ENCODE measurements at places on chromosomes 12 and 14.
A peak's percentile ranks its signal among the peaks of the same experiment; 100 is the strongest.

DNA sequence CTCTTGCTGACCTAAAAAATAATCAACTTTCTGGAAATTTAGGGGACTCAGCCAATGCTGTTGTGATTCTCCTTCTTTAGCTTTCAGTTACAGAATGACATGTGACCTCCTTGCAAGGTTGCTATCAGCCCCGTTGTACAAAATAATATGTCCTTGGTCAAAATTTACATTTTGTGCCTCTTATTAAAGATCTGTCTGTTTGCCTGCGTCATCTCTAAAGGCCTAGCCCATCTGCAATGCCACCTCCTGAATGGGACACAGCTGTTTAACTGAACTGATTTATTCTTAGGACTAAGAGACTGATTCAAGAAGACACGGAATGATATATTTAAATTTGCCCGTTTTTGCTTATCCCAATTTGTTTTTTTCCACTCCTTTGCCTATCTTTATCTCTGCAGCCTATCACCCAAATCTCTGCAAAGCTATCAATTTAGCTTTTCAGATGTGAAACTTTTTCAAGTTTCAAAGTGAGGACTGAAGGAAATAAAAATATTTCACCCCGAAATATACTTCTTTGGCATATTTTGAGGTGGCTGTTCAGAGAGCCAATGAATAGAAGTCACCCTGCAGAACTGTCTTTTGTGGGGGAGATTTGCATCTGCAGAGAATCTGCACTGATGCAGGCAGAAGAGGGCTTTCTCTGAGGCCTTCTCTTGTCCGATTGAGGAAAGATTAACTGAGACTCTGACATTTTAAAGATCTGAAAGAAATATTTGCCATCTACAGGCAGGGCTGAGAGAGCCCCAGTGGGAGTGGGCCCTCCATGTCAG is 126.0 kb downstream of the VEZT start:
- H3K27me3 ChIP-seq = no peaks in the 10 kb centered on the region
- H3K4me1 ChIP-seq = no peaks in the 10 kb centered on the region
- no peaks in the 10 kb centered on the region for H3K36me3 ChIP-seq

- DNase-seq = no peak
- H3K4me1 ChIP-seq = no peaks in the 10 kb centered on the region
- no peaks in the 10 kb centered on the region for H3K27me3 ChIP-seq
These were observed 48.8 kb downstream of the E2F7 start for GRCh38 chr12:77016606-77017005.

DNA sequence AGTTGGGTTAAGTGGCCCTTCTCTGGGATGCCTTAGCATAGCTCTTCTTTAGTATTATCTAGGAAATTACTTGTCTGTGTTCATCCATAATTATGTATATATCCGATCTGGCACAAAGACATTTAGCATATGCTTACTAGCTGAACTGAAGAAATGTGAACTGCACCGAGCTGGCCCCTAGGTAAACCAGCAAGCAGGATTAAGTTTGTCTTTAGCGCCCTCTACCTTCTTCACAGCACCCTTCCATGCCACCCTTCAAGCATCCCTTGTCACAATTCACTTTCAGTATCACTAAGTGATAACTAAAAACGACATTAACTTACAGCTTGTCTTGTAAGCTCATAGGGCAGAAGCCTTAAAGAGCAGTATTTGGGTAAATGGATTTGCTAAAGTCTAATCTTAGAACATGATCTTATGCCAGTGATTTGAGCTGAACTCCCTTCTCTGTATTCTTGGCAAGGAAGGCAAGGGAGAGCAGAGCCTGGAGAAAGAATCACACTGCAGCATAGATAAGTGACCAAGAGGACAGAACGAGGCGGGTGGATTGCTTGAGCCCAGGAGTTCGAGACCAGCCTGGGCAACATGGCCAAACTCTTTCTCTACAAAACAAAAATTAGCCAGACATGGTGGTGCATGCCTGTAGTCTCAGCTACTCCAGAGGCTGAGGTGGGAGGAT is 2.6 kb upstream of the HAL start:
- H3K27me3 ChIP-seq = no peaks in the 10 kb centered on the region
- H3K27ac ChIP-seq = no peak overlapping the region

DNA sequence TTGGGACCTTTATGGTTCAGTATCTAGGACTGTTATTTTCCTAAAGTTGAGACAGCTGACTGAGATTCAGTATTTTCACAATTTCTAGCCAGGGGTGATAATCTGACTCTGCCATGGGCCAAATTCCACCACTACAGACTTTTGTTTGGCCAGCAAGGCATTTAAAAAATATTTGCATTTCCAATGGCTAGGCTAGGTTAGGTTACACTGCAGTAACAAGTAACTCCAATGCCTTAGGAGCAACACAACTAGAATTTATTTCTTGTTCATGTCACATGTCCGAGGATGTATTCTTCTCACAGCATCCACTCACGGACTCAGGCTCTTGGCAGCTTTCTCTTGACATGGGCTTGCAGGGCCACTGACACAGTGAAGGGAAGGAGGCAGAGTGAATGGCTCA is 83.0 kb downstream of the CPSF2 start:
- H3K27me3 ChIP-seq = no peaks in the 10 kb centered on the region
- H3K36me3 ChIP-seq = no peaks in the 10 kb centered on the region
- no peaks in the 10 kb centered on the region for H3K4me1 ChIP-seq
- H3K27ac ChIP-seq = no peak overlapping the region
- DNase-seq = no peak

GRCh38 chr12:54201001-54201794 is 12.4 kb upstream of the SMUG1 start:
- no peaks in the 10 kb centered on the region for H3K4me1 ChIP-seq
- peaks cover 92% of the 10 kb centered on the region for H3K27me3 ChIP-seq
- DNase-seq = peak; percentile 57
- H3K36me3 ChIP-seq = no peaks in the 10 kb centered on the region

DNA sequence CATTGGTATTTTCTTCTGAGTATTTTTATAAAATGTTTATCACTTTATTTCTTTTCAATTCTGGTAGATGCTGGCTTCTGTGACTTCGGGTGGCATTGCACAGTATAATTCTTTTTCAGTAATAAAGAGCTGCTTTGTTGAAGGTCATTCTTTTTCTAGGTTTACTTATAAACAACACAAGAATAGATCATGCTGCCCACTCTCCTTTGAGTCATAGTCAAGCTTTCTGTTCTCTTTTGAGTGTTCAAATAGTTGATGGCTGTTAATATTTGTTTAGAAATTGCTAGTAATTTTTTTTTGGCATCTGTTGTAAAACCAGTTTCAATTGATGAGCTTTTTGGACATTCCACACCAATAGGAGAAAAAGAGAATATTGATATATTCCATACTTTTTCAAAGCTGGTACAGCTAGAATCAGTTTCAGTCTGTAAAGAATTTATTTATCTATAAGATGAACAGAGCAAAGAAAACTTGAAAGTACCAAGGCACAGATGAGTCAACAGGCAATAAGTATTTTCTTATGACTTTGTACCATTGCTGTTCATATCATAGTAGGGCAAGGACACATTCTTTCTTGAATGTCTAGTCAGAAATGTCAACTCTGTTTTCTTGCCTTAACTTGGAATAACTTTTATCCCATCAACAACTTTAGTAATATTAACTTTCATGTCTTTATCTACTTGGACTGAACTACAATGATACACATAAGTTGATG is 513.0 kb upstream of the SEL1L start:
- H3K27ac ChIP-seq = no peak overlapping the region
- H3K27me3 ChIP-seq = no peaks in the 10 kb centered on the region
- no peaks in the 10 kb centered on the region for H3K4me1 ChIP-seq
- H3K36me3 ChIP-seq = no peaks in the 10 kb centered on the region

GRCh38 chr12:24561882-24562770 is 386.8 kb downstream of the BCAT1 start:
- no peaks in the 10 kb centered on the region for H3K27me3 ChIP-seq
- peak overlapping the region; percentile 87 for H3K4me3 ChIP-seq
- DNase-seq = peak; percentile 58
- no peaks in the 10 kb centered on the region for H3K4me1 ChIP-seq

- DNase-seq = peak; percentile 20
- H3K27me3 ChIP-seq = no peaks in the 10 kb centered on the region
- H3K36me3 ChIP-seq = no peaks in the 10 kb centered on the region
- H3K4me1 ChIP-seq = peaks cover 6% of the 10 kb centered on the region
These were observed 621 bp upstream of the TMEM117 start for GRCh38 chr12:43835264-43835655.

- no peak overlapping the region for H3K27ac ChIP-seq
- H3K4me3 ChIP-seq = no peak overlapping the region
- DNase-seq = no peak
- no peaks in the 10 kb centered on the region for H3K36me3 ChIP-seq
- no peaks in the 10 kb centered on the region for H3K4me1 ChIP-seq
These were observed 4.4 kb upstream of the TDRD9 start for GRCh38 chr14:103923863-103924262.

DNA sequence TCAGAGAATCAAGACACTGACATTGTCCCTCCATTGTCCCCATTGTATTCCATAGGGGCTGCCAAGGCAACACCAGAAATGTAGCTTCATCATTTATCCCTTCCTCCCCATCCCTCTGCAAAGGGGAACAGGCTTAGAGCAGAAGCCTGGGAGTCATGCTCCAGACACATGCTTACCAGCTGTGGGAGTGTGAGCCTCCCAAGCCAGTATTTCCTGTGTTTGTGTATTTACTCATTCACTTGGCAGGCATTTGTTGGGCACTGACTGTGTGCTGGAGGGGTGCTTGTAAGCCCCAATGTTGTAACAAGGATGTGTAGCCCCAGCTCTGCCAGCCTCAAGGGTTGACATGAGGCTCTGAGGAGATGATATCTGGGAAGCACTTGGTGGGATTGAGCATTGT is 46.0 kb upstream of the TCL1A start:
- no peak overlapping the region for H3K4me3 ChIP-seq
- H3K27ac ChIP-seq = no peak overlapping the region
- no peaks in the 10 kb centered on the region for H3K36me3 ChIP-seq
- H3K4me1 ChIP-seq = no peaks in the 10 kb centered on the region

DNA sequence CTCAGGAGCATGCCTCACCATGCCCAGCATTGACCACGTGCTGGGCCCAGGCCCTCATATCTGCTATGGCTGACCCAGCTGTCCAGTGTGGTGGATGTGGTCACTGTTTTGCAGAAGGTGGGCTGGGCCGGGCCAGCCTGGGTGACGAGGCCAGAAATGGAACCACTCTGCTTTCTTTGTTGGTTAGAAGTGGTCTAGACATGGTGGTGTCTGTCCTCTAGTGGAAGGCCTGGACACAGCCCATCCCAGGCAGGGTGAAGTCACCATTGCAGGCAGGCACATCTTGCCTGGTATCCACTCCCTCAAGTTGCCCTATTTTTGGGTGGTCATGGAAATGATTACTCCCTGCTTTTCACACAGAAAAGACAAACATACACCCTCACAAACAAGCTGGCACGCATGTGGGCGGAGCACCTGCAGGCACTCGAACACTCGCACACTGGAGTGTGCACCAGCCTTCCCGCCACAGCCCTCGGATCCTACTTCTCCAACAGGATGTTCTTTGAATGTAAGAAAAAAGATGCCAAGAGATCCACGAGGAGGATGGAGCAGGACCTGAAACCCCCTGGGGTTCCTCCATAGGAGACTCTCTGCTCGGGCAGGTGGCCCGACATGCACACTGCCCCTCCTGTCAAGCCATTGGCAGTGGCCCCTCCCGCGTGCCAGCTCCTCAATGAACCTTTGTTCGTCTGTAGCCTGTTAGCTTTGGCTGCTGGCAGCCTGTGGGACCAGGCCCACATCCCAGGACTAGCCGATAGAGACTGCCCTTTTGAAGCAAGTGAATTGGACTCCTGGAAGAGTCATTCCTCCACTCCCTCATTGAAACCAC is 38.4 kb downstream of the MLXIP start:
- H3K4me3 ChIP-seq = no peak overlapping the region
- DNase-seq = no peak
- no peak overlapping the region for H3K27ac ChIP-seq
- no peaks in the 10 kb centered on the region for H3K36me3 ChIP-seq

GRCh38 chr14:26213846-26214575 is 383.8 kb downstream of the NOVA1 start:
- no peaks in the 10 kb centered on the region for H3K36me3 ChIP-seq
- no peak for DNase-seq
- no peak overlapping the region for H3K27ac ChIP-seq
- no peaks in the 10 kb centered on the region for H3K27me3 ChIP-seq
- no peak overlapping the region for H3K4me3 ChIP-seq

- DNase-seq = peak; percentile 58
- H3K27ac ChIP-seq = peak overlapping the region; percentile 85
- H3K36me3 ChIP-seq = no peaks in the 10 kb centered on the region
- 0 out of 2 replicates have a peak, but pooled peaks cover 2% of the 10 kb centered on the region for H3K4me1 ChIP-seq
These were observed 1.4 kb downstream of the ETNK1 start for GRCh38 chr12:22626406-22626805.

GRCh38 chr14:89040460-89041256 is 216.2 kb downstream of the TTC8 start:
- DNase-seq = peak; percentile 48
- H3K4me1 ChIP-seq = no peaks in the 10 kb centered on the region
- no peaks in the 10 kb centered on the region for H3K36me3 ChIP-seq

DNA sequence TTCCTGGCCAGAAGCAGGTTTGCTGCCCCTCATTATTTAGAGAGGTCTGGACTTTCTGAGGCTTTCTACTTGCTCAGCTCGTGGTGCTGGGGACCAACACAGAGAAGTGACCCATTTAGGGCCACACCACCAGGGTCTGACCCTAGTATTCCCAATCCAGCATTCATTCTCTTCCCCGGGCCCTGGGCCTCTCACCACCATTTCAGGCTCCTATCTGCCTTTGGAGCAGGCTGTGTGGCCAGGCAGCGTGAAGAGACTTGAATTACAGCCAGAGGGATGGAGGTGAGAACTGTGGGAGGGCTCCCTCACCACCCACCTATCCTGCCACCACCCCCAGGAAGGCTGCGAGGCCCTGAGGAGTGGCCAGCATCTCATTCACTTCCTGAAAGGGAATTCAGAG is 24.6 kb downstream of the FAM222A start:
- H3K27ac ChIP-seq = no peak overlapping the region
- no peaks in the 10 kb centered on the region for H3K36me3 ChIP-seq
- no peaks in the 10 kb centered on the region for H3K4me1 ChIP-seq
- no peaks in the 10 kb centered on the region for H3K27me3 ChIP-seq
- no peak for DNase-seq

- DNase-seq = no peak
- no peaks in the 10 kb centered on the region for H3K36me3 ChIP-seq
- no peaks in the 10 kb centered on the region for H3K27me3 ChIP-seq
These were observed 91.2 kb downstream of the KIF26A start for GRCh38 chr14:104229534-104230055.

- DNase-seq = no peak
- H3K27me3 ChIP-seq = no peaks in the 10 kb centered on the region
- no peak overlapping the region for H3K27ac ChIP-seq
- H3K4me1 ChIP-seq = no peaks in the 10 kb centered on the region
- no peak overlapping the region for H3K4me3 ChIP-seq
These were observed 47.7 kb downstream of the SLC16A7 start for GRCh38 chr12:59643550-59643949.
